ENCODE measurements at places on chromosomes 1 and 21. TPM values are rescaled to one million over a fixed set of nuclear protein-coding genes. Genes with fewer than 3 reads are reported as not detected.

DNA sequence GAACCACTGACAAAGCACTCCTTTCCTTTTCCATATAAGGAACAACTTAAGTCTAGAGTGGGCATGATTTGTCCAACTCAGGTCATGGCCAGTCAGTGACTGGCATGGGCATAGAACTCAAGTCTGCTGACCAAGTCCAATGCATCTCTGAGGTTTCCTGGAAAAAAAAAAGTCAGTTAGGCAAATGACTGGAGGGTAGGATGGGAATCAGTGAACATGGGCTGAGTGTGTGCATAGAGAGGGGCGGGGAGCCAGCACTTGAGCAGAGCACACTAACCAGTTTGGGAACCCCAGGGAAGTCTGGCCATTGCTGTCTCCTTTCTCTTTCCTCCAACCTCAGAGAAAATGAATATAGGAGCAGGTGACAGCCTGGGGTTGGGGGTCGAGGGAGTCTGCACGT lies 53.6 kb upstream of the FMOD start:
- DNase-seq: no peak

DNA sequence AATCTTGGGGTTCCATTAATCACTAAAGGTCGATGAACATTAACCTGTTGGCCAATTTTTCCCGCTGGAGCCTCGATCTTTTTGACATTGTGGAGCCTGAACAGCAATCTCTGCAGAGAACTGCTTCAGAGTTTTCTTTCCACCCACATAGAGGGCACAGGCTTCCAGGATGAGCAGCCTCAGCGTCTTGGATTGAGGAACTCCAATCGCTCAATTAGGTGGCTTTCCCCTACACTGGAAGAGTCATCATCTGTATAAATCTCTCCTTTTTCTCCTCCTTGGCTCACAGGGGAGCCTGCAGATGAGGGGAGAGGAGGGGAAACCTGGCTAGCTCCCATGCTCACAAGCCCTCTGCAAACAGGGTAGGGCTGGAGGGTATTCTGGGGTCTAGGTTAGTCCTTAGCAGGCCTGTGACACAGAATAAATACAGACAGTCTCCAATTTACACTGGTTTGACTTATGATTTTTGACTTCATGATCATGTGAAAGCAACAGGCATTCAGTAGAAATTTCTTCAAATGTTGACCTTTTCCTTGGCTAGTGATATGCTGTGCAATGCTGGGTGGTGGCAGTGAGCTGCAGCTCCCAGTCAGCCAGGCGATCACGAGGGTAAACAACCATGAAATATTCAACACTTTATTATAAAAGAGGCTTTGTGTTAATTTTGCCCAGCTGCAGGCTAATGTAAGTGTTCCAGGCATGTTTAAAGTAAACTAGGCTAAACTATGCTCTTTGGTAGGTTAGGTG lies 80.8 kb downstream of the PGBD5 start:
- no peak for DNase-seq

DNA sequence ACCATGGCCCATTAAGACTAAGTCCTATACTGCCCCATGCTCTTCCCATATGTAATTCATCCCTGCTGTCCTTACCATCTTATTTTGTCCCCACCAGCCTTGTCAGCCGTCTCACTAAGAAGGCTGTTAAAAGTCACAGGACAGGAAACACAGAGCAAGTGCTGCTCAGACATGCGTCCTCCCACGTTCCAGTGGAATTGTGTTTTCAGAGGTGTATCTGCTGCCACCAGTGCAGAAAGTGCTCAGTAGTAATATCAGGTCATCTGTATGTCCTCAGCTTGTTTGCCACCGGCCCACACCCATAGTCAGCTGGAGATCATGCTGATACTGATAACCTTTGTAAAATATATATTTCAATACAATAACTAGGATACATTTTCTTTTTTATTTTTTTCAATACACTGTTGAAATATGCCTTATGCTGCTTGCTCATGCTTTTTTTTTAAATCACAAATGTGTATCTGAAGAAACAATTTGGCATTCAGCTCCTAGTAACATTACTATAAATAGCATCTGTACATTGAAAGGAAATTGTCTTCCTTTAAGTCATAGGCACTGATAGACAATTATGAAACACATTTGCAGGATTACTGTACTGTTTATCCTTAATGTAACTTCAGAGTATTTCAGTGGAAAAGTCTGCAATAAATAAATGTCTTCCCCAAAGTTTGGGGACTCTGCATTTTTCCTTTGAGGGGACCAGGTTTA lies 156.9 kb downstream of the EDEM3 start:
- DNase-seq: no peak

GRCh38 chr21:29547998-29548397 lies 249.3 kb downstream of the BACH1 start:
- DNase-seq: no peak

- no peak for DNase-seq
Observed at GRCh38 chr1:201636510-201636971, 97.6 kb downstream of the NAV1 start.

- DNase-seq: no peak
Observed at GRCh38 chr1:154557248-154557938, 1.1 kb downstream of the UBE2Q1 start.

DNA sequence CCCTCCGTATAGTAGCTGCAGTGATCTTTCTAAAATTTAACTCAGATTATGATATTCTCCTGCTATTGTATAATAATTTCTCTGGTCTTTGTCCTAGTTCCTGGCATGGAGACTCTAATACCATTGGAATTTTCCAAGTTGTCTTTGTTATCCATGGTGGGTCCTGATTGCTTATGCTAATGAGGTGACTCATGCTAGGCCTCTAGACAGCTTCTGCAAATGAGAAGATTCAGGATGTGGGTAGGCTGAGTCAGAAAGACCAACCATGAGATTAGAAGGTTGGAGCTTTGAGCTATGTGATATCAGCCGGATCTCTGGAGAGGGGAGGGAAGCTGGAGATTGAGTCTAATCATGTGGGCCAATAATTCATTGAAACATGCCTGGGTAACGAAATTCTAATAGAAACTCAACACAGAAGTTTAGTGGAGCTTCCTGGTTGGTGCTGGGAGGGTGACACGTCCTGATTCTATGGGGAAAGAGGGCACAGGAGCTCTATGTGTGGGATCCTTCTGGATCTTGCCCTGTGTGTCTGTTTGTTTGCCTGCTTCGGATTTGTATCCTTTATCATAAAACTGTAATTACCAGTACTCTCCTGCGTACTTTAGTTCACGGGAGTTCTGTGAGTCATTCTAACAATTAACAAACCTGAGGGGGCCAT lies 73.2 kb upstream of the CNIH3 start:
- no peak for DNase-seq

GRCh38 chr21:15000081-15000480 lies 64.7 kb downstream of the NRIP1 start:
- no peak for DNase-seq

The LRRC38 gene
- not detected for polyA plus RNA-seq

The SNRPE gene
- 225 TPM for polyA plus RNA-seq
